ENCODE measurements at places on chromosomes 3 and 15.

GRCh38 chr3:148089171-148089570 lies 608.5 kb upstream of the AGTR1 start:
- DNase-seq: no peak

DNA sequence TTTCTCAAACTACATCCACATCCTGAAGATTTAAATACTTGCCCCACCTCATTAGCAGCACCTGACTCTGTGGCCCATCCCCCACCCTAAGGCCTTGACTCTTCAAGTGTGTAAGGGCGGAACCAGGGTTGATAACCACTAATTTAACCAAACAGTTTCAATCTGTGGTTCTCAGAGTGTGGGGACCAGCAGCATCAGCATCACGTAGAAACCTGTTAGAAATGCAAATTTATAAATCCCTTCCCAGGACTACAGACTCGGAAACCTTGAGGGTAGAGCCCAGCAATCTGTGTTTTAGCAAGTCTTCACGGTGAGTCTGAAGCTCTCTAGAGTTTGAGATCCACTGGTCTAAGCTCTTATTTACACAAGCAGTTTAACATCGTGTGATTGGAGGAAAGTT lies 12.4 kb downstream of the GNB4 start:
- no peak for DNase-seq

GRCh38 chr3:49912881-49913281 lies 9.2 kb upstream of the MST1R start:
- no peak for DNase-seq

DNA sequence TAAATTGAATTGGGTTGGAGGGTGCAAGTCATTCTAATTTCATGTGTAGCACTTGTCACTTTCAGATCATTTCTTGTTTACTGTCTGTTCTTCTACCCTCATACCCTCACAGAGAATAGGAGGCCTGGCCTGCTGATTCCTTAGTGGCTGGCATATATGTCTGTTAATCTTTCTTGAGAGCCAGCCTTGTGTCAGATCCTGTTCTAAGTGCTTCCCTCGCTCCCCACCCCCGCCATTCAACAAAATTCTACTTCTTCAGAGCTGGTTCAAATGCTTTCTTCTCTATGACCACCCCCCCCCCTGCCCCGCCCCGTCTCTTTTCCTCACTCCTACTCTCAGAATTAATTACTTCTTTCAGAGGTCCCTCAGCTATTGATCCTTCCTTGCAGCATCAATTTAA lies 1.5 kb upstream of the U2SURP start:
- DNase-seq: no peak

DNA sequence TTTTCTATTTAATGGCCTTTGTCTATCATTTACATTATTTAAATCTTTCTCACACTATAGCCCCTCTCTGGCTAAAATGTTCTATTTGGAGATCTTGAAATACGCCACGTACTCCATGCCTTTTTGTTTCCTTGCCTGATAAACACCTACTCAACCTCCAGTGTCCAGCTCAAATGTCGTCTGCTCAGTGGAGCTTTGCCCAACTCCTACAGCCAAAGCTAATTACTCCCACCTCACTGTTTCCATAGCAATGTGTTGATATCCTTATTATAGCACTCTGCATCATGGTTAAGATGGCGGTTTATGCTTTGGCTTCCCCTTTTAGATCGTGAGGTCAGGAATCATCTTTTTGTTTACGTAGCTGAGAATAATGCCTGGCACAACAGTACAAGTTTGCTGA lies 55.9 kb downstream of the NGLY1 start:
- DNase-seq: no peak

DNA sequence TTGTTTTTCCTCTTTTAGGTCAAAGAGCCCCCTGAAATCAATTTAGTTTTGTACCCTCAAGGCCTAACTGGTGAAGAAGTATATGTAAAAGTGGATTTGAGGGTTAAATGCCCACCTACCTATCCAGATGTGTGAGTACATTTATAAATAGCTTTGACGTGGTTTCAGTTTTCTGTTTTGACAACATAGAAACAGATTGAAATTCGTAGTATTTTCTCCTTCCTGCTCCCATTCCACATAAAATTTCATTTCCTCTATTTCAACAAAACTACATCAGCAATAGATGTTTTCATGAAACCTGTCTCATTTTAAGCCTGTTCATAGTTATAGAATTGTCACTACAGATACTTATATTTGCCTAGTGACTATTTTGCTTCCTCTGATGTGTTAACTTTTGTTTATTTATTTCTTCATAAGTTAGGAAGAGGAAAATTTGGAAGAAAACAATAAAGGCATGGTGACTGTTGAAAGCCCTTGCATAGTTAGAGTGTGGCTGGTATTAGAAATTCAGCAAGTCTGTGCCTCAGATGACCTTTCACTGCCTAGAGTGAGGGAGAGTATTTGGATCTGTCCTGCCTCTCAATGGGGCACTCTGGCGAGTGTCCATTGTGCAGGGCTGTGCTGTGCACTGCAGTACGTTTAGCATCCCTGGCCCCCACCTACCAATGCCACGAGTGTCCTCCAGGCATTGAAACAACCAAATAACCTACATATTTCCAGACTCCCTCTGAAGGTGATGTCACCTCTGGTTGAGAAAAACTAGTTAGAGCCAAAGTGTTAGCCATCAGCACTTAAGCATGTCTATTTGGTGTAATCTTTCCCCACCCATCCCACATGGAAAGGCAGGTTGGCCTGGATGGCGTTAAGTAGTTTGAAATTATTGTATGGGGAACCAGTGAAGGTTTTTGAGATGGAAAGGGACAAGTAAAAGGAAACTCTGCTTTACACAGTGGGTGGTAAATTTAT lies 5.9 kb downstream of the EIF2AK4 start:
- no peak for DNase-seq
